CD4-positive, alpha-beta memory T cell (primary cell): ENCODE measurements at places on chromosomes 6 and 20. TPM values are rescaled to one million over a fixed set of nuclear protein-coding genes. Genes with fewer than 3 reads are reported as not detected.

GRCh38 chr6:126367849-126368248, 27.9 kb downstream of the CENPW start:
- DNase-seq, result no peak

HSF2 gene
- 15.7 TPM for total RNA-seq

KHDRBS2 gene
- total RNA-seq, result not detected

DNA sequence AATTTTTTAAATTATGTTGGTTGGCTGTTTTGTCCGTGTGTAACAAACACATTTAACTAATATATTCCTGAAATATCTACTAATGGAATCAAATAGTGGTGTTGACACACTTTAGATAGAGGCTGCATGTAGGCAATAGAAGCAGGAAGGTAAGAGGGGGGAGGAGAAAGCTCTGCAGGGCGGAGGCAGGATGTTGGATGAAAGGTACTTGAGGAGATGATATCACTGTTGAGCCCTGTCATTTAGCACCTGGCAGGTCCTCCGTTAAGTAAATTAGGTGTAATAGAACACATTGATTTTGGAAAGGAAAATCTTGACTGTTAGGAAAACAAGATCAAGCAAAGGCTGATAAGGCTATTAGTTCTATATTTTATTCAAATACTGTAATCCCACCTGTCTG, 618.7 kb downstream of the PKHD1 start:
- no peak for DNase-seq

GRCh38 chr6:63964366-63964765, 328.8 kb downstream of the PHF3 start:
- DNase-seq, result no peak

GRCh38 chr20:44969300-44969894, 3.1 kb downstream of the STK4 start:
- DNase-seq, result no peak

- no peak for DNase-seq
Observed at GRCh38 chr6:115854866-115855665, 205.6 kb downstream of the FRK start.

- no peak for DNase-seq
Observed at GRCh38 chr6:14148471-14148870, 30.9 kb downstream of the CD83 start.

BMP7 gene
- not detected for total RNA-seq

TOMM6 gene
- 126 TPM for total RNA-seq

NMBR gene
- not detected for total RNA-seq

UNC5CL gene
- 6.4 TPM for total RNA-seq

DNA sequence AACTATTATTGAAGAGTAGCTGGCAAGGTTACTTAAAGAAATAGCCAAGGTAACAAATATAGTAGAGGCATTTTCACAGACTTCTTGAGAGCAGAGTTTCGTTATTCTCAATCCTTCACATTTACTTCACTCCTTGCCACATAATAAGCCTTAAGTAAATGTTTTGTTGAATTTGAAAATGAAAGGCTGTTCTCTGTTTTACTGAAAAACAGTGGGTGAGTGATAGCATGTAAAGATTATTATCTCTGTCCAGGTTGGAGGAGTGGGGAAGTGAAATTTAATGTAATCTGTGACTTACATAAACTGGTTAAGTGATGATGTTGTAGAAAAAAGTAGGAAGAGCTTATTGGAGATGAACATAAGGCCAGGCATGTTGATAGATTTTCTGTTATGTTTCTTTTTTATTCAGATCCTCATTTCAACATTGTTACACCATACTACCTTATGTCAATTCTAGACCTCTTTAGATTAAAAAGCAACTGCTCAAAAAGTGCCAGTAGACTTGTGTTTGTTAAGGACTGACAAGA, 55.0 kb downstream of the QKI start:
- DNase-seq, result no peak

- no peak for DNase-seq
Observed at GRCh38 chr20:23363257-23363649, 1.3 kb downstream of the GZF1 start.

DNA sequence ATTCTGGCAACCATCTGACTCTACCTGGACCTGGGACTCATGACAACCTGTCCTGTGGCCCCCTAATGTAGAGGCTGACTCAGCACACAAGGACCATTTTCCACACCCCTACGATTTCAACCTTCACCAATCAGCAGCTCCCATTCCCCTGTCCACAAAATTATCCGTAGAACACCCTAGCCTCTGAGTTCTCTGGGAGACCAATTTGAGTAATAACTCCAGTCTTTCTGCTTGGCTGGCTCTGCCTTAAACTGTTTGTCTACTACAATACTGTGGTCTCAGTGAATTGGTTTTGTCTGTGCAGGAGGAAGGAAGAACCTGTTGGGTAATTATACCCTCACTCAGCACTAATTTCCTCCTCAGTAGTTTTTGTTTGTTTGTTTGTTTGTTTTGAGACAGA, 99.3 kb upstream of the MRPS10 start:
- no peak for DNase-seq

DNA sequence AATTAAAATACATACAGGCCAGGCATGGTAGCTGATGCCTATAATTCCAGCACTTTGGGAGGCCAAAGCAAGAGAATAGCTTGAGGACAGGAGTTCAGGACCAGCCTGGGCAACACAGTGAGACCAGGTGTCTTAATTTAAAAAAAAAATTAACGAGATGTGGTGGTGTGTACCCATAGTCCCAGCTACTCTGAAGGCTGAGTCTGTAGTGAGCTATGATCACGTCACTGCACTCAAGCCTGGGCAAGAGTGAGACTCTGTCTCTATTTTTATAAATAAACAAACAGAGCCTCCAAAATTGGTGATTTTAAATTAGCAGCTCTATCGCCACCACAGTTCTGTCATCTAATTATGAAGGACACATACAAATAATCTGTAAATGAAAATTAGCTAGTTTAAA, 37.9 kb downstream of the ABHD12 start:
- DNase-seq, result no peak

MTHFD1L gene
- 8.6 TPM for total RNA-seq

OR2J3 gene
- total RNA-seq, result not detected

GRCh38 chr20:41137614-41138474, 501 bp downstream of the PLCG1 start:
- peak; percentile 61 for DNase-seq

SLC12A5 gene
- total RNA-seq, result not detected

DNA sequence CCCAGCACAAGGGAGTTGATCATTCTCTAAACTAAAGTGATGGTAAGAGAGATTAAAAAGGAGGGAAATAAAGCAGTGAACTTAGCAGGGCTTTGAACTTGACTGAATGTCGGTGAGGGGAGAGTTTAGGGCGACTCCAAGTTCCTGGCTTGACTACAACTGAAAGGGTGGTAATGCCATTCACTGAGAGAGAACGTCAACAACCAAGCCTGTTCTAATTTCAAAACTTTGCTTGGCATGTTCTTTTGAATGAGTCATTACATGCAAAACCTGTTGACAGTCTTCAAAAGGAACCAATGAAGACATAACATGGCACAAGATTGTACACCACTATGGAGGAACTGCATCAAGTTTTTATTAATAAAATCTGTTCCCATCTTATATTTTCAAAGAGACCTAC, 10.3 kb upstream of the MYB start:
- DNase-seq, result no peak

DNA sequence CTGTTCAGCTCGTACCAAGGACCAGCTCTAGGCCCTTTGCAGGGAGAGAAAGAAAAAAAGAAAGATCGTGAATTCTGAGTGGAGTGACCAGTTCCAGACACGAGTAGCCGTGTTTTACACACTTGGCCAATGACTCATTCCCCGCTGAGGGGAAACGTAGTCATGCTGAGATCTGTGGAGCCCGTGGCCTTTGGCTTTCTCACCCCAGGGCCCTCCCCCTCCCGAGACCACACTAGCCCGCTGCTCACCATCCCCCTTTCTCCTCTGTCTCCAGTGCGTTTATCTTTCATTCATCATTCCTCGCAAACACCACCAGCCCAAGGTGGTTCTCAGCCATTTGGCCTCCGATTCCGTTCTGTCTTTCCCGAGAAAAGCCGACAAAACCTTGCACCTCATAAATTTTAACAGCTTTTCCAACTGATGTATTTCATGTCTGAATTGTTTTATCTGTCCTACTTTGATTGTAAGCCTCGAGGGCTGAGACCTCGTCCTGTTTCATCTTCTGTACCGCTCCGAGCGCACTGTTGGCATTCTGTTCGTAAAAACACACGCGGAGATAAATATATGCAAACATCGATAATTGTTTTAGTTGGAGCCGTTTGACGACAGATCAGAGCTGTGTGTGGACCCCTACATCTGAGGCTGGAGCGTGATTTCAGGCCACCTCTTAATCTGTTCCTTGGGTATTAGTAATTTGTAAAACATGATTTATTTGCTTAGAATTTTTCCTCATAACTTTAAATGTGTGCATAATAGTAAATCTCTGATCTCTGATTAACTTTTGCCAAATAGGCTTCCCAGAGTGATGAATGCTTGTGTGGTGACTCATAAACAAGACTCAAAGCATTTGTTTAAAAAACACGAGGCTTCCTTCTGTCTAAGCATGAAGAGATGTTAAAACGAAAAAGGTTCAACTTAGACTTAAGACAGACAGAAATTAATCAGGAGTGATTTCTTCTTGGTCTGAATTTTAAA, 336.6 kb downstream of the CDH4 start:
- DNase-seq, result no peak

EDN1 gene
- total RNA-seq, result 0.28 TPM
